ENCODE measurements at places on chromosomes 16 and 17.

DNA sequence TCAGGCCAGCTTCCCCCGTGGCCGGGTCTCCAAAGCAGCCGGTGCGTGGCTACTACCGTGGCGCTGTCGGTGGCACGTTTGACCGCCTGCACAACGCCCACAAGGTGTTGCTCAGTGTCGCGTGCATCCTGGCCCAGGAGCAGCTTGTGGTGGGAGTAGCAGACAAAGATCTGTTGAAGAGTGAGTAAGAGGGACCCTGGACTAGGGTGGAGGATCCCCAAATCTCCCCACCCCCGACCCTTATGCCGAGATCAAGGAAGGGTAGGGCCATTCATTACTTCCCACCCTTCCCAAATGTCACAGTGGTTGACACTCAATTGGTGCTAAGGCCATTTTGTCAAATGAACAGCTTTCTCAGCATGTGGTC, 1.2 kb downstream of the COASY start:
- no peak for DNase-seq

GRCh38 chr17:65556014-65556909, 5.2 kb downstream of the AXIN2 start:
- DNase-seq = peak; percentile 96

- peak; percentile 43 for DNase-seq
Observed at GRCh38 chr16:4115209-4115948, 863 bp downstream of the ADCY9 start.

GRCh38 chr16:13997933-13998332, 73.2 kb upstream of the MRTFB start:
- no peak for DNase-seq

DNA sequence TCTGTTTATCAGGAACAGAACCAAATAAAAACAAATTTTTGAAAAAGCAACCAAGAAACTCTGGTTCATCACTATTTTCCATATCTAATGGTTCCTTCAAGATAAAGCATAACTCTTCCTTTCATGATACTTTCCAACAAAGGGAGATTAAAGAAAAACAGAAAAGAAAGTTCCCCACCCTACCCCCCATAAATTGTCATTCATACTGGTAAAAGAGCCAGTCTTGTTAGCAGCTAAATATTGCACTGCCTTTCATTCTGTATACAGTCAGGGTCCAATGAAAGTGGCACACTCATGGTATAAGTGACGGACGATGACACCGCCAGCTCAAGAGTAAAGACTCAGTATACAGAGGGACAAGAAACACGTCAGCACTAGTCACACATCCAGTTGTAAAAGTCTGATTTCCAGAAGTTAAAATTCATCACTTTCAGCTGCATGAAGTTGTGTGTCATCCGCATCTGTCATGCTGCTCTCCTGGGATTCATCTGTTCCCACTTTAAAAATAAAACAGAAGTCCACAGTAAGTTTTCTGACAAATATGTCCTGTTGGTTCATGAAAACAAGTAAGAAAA, 68.5 kb downstream of the CDC27 start:
- DNase-seq = no peak

DNA sequence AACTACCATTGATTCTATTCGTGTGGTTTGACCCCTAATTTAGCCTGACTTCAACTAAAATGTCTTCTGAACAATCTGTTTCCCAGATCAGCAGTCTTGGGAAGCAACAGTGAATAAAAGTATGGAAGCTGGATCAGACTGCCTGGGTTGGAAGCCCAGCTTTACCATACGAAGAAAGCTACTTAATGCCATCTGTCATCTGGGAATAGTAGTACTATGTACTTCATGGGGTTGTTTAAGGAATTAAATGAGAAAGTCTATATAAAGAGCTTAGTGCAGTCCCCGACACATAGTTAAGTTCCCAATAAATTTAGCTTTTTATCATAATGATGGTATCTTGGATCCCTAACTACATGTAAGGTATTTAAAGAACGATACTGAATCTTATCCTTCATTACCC, 151.5 kb upstream of the ERCC4 start:
- DNase-seq = no peak

DNA sequence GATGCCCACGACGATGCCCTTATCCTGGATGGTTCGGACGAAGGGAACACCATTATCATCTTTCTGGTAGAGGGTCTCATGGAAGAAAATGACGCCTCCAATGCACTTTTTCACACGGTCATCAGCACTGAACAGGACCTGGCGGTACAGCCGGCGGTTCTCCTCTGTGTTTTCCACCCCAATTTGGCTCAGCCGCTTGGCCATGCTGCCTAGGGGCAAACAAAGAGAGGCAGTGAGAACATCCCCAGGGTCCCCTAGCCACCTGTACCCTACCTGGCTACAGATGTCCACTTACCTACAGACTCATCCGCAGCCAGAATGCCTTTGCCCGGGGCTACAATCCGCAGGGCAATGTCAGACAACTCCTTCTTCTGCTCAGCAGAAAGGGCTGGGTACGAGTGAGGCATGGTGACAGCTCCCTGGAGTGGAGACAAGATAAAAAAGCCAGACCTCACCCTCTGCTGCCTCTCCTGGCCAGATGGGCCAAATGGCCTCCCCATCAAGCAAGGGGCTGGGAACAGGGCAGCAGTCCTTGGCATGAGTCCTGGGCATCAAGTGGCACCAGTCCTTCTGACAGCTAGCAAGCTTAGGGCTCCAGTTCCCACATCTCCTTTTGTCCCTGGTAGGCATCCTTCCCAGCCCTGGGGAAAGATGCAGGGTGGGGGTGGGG, 1.4 kb downstream of the ALDOC start:
- no peak for DNase-seq

DNA sequence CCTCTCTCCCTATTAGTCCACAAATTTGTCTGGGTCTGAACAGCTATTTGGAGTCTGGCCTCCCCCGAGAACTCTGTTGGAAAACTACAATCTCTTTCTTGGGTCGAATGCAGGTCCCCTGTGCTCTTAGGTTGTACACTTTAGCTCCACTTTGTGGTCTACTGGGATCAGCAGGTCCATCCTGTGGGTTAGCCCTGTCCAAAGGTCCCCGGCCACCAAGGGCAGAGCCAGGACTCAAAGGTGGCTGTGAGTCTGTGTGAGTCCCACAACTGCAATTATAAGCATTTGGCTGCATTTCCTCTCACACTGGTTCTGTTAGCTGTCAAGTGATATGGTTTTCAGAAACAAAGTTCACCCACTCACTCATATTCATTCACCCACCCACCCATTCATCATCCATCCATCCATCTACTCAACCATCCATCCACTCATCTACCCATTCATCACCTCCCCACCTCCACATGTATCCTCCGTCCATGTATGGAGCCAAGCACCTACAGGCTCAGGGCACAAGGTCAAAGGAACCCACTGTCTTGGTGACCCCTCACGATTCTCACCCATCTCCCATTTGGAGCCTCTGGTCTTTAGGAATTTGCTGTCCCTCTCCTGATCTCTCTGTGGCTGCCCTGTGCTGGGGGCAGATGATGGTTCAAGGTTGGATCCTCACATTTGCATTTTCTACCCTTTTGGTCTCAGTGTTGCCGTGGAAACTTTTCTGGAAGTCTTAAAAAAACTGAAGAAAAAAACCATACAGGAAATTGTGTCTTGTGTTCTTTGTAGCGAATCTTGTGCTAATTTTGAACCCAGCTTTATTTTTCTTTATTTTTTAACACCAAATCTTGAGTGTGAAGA, 45.8 kb downstream of the IRF8 start:
- DNase-seq = no peak

- no peak for DNase-seq
Observed at GRCh38 chr16:6837722-6838121, 494.9 kb upstream of the RBFOX1 start.

GRCh38 chr17:55706808-55707773, 15.6 kb downstream of the TMEM100 start:
- DNase-seq = no peak

GRCh38 chr16:6918646-6919045, 414.0 kb upstream of the RBFOX1 start:
- no peak for DNase-seq

DNA sequence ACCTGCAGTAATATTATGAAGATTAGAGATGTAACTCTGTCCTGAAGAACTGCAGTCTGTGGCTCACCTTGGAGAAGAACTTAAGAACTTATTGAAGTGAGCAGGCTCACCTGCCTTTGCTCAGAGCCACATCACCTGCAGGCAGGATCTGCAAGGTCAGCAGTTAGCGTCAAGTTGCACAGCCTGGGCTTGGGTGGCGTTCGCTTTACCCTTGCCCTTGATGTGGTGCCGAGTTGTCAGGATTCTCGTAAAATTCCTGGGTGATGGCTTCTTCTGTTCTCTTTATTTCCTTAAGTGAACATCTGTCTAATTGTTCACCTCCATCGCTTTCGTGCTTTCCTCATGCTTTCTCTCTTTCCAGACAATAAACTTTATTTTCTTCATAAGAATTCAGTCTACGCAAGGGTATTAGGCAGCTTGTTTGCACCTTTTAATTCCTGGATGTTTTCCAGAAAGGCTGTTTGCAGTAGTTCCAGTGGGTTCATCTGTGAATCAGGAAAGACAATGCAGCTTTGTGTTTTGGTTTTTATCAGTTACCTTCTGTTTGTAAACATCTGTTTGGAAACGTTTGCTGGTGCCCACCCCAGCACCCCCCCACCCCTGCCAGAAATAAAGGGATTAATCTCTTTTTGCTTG, 254.3 kb downstream of the WWOX start:
- no peak for DNase-seq

DNA sequence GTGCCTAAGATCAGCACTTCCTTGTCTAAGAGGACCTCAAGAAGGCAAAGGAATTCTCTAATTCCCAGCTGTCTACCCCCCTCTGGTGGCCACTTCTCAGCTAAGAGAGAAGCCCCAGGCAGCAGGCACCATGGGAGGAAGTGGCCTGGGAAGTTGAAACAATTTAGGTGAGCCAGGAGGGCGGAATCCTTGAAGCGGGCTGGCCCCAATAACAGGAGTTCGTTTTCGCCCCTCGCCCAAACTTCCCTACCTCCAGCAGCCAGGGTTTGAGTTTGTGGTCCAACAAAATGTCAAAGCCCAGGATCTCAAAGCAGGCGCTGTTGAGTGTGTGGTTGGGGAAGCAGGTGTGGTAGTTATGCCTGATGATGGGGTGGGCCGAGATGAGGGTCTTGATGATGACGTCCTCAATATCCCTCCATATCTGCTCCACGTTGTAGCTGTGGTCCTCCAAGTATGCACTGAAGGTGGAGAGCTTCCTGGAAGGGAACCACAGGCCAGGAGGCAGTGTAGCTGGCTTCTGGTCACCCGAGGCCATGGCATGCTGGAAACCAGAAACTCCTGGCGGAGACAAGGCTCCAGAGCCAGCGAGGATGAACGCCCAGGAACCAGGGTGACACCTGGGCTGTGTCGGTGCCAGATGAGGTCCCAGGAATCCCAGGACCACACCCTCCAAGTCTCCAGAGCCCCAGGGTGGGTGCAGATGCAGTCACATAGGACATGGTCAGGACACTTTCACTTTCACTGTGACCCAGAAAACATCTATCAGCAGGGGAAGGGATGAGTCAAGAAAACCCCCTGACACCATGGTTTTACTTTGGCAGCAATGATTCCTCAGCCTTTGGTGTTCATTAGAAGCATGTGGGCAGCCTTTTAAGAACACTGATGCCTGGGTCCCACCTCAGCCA, 25.6 kb downstream of the TTLL6 start:
- DNase-seq = peak; percentile 4

DNA sequence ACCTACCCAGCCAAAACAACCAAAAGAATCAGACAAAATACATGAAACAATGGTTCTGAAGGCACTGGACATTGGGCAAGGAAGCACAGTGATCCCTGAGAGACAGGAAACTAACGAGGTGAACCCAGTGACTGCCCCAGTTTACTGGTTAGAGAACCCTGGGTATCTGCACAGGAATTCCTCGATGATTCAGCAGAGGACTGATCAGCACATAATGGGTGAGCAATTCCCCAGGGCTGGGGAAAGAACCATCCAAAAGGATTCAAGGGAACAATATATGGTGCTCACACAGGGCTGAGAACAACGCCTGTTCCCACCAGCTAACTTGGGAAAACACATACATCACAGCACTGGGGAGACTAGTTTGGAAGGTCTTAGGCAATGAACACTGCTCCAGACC, 167.2 kb downstream of the PARN start:
- no peak for DNase-seq

- no peak for DNase-seq
Observed at GRCh38 chr17:2042390-2042847, 597 bp downstream of the OVCA2 start.

GRCh38 chr16:30743716-30744115, 4.5 kb upstream of the PHKG2 start:
- no peak for DNase-seq

DNA sequence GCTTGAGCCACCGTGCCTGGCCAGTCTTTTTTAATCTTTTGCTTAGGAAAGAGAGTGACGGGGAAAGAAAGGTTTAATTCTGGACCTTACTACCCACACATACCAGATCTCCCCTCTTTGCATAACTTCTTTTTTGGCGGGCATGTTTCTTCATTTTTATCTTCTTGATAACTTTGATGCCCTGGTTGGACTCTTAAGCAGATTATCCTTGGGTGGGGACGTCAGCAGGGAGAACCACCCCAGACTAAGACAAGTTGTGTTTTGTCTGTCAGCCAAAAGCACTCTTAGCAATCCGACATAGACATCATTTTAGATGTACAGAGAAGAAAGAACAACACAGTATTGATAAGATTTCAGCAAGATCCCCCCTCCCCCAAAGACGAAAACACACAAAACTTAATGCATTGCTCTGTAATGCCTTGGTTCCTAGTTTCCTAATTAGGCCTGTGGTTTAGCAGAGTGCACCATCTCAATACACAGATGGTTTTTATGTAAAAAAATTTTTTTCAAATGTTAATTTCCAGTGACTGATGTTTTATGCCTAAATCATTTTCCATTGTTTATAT, 99.9 kb downstream of the MSI2 start:
- no peak for DNase-seq

- no peak for DNase-seq
Observed at GRCh38 chr16:56877486-56878182, 12.6 kb downstream of the SLC12A3 start.

- no peak for DNase-seq
Observed at GRCh38 chr16:23333034-23333579, 31.0 kb downstream of the SCNN1B start.

DNA sequence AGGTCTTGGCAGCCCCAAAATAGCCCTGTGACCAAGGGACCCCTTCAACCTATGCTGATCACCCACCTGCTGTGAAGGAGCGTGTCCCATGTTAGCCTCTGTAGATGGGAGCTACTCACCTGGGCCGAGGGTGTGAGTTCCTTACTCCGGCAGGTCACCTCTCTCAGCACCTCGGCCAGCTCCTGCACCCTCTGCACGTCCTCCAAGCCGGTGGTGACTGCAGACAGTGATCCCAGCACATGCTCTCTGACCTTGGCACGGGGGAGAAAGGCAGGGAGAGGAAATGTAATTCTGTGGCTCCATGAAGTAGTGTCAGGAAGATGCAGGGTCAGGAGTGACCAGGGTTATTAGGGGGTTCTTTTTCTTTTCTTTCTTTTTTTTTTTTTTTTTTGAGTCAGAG, 67.7 kb upstream of the BCO1 start:
- no peak for DNase-seq

GRCh38 chr17:30000001-30000754, 58.7 kb downstream of the EFCAB5 start:
- DNase-seq = no peak

DNA sequence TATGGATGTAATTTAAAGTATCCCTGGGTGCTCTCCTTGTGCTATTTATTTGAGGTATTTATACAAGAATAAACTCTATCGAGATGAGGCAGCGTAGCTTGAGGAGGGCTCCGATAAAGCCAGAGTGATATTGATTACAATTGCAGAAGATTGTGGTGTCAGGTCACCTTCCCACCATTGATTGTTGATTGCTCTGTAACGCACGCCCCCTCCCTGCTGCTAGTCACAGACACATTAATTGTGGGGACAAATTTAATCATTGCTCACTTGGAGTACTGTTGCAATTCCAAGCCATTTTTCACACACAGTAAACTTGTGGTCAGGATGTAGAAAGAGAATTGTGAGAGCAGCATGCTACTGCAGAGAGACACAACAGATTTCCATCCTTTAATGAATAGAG, 75.4 kb downstream of the IRX3 start:
- DNase-seq = no peak
